Right lobe of liver (tissue), 6 donors: ENCODE measurements at places on chromosomes 11 and 22.

- H3K36me3 ChIP-seq, result no peaks in the 10 kb centered on the region
- no peak overlapping the region for H3K27ac ChIP-seq
- H3K27me3 ChIP-seq, result no peaks in the 10 kb centered on the region
- no peak for DNase-seq
- no peak overlapping the region for H3K4me3 ChIP-seq
- H3K4me1 ChIP-seq, result no peaks in the 10 kb centered on the region
Observed at GRCh38 chr11:123377355-123377754, 52.7 kb upstream of the GRAMD1B start.

DNA sequence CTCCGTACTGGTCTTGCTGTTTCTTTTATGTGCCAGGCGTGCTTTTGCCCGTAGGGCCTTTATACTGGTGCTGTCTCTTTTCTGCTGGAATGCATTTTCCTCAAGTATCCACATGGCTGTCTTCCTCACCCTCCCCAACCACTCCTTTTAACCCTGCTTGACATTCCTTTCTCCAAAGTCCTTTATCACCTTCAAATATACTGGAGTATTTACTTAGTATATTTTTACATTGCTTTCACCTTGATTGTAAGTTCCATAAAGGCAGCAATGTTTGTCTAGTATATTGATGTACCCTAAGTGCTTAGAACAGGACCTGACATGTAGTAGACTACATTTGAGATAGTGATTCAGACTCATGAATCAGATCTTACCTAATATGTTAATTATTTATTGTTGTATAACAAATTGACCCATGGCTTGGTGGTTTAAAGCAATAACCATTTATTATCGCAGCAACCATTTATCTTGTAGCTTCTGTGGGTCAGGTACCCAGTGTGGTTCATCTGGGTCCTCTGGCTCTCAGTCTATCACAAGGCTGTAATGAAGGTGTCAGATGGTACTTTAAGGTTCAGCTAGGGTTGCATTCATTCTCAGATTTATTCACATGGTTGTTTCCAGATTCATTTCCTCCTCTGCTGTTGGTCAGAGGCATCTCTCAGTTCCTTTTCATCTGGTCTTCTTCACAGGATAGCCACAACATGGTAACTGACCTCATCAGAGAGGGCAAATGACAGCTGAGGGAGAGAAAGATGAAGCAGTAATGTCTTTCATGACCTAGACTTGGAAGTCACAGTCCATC, 34.2 kb downstream of the DDX10 start:
- H3K27me3 ChIP-seq, result no peaks in the 10 kb centered on the region
- no peaks in the 10 kb centered on the region for H3K36me3 ChIP-seq
- H3K4me1 ChIP-seq, result no peaks in the 10 kb centered on the region
- H3K4me3 ChIP-seq, result no peak overlapping the region
- no peak overlapping the region for H3K27ac ChIP-seq
- no peak for DNase-seq

DNA sequence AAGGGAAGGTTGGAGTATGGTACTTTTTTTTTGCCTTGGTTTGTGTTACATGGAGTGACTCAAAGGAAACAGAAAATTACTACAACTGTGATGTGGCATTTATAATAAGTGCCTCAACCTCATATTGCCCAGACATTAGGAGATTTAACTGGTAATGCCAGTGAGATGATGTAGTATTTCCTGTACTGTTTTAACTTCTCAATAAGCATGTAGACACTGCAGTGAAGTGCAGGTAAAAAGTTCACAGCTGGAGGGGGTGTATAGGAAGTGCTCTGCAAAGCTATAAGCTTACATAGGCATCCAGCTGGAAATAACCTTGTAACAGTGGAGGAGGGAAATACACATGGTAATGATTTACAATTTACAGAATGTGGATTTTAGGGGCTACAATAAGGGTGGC, 138.2 kb upstream of the MTMR2 start:
- H3K4me1 ChIP-seq, result no peaks in the 10 kb centered on the region
- no peak overlapping the region for H3K4me3 ChIP-seq
- no peaks in the 10 kb centered on the region for H3K27me3 ChIP-seq

DNA sequence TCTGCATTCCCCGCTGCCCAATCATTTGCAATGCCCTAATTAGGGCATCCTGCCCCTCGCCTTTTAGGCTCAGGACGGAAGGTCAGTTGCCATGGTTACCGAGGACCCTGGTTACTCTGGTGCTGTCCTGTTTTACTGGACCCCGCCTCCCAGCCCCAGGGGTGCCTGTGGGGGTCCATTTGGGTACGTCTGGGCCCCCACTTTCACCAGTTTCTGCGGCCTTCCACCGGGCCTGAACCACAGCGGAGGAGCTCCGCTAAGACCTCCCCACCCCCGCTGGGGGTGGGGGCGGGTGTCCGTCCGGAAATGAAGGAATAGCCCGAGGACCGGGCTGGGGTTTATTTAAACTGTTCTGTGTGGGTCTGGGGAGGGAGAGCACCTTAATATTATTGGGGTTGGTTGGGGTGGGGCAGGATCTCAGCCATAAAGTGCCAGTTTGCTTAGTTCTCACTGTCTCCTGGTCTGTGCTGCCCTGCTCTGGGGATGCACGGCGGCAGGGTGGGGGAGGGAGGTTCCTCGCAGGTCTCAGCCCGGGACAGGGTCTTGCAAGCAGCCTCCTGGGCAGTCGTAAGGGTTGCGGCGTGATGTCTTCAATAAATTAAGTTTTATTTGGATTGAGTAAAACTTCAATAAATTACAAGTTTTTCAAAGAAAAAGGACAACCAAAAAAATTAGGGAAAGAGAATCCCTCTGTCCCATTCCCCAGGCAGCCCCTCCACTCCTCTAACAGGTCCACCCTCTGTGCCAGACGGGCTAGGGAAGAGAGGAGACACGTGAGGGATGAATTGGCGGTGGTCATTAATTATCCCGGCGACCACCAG, 5.3 kb downstream of the PHOX2A start:
- H3K4me1 ChIP-seq, result no peaks in the 10 kb centered on the region
- H3K36me3 ChIP-seq, result peaks cover 4% of the 10 kb centered on the region
- no peak for DNase-seq
- H3K27ac ChIP-seq, result no peak overlapping the region
- no peaks in the 10 kb centered on the region for H3K27me3 ChIP-seq

DNA sequence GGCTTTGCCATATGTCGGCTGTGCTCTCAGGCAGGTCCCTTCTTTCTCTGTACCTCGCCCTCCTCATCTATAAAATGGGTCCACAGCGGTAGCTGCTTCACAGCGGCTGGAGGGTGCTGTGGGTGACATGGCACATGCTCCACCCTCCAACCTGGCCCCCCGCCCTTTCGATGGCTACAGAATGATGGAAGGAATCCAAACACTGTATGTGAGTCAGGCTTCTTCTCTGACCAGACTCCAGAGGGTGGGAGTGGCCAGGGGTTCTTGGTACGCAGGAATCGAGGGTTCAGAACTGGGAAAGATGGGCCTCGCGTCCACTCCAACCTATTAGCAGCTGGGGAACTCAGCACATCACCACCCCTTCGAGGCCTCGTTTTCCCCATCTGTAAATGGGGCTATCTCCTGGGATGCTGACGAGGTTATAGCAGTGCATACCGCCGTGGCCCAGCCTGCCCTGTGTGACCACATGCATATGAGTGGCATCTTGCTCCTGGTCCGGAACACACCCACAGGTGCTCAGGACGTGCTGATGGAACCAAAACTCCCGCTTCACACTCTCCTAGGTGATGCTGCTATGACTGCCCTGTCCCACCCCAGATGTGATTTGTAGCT, 26.4 kb downstream of the MN1 start:
- no peaks in the 10 kb centered on the region for H3K36me3 ChIP-seq
- H3K4me3 ChIP-seq, result no peak overlapping the region
- H3K27me3 ChIP-seq, result no peaks in the 10 kb centered on the region
- H3K27ac ChIP-seq, result no peak overlapping the region
